ENCODE measurements at places on chromosomes 4 and X.

GRCh38 chrX:101078716-101079598 is at the start of gene TMEM35A:
TMEM35A (plus strand) TSS chrX:101078879; CDS start chrX:101079003, 124 bp downstream.
- DNase-seq, result no peak

- DNase-seq, result no peak
Observed at GRCh38 chr4:165360041-165360695, 18.6 kb upstream of the CPE start.

DNA sequence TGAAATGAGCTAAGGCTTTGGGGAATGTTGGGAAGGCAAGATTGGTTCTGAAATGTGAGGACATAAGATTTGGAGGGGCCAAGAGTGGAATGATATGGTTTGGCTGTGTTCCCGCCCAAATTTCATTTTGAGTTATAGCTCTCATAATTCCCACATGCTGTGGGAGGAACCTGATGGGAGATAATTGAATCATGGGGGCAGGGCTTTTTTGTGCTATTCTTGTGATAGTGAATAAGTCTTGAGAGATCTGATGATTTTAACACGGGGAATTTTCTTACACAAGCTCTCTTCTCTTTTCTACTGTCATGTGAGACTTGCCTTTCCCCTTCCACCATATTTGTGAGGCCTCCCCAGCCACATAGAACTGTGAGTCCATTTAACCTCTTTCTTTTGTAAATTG is 157.6 kb upstream of the C1QTNF7 start:
- no peak for DNase-seq

DNA sequence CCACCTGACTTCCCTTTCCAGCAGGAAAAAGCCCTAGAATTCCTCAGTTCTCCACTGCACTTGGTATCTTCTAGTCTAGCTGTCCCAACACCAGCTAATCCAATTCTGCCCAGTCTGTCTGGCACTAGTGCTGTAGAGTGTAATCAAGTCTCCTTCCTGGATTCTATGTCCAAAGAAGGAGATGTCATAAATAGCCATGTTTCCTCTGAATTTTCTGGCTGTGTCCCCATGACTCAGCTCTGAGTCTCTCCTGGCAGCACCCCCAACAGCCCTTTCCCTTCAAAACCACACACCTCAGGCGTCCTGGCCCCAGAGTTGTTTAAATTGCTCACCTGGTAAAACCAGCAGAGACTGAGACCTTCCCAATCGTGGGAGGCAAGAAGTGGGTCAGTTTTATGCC is 197.2 kb downstream of the GRXCR1 start:
- DNase-seq, result no peak

DNA sequence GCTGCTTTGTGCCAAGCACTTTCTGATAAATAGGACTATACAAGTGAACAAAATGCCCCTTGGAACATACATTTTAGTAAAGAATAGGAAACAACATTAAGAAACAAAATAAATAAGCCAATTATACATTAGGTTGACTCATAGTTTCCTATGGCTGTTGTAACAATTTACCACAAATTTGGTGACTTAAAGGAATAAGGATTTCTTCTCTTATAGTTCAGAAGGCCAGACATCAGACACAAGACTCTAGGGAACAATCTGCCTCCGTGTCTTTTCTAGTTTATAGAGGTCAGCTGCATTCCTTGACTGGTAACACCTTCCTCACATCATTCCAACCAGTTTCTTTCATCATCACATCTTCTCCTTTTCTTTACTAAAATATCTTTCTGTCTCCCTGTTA is 235.9 kb upstream of the PCDH18 start:
- no peak for DNase-seq

GRCh38 chr4:142719854-142720541 is 126.1 kb downstream of the INPP4B start:
- DNase-seq, result no peak

DNA sequence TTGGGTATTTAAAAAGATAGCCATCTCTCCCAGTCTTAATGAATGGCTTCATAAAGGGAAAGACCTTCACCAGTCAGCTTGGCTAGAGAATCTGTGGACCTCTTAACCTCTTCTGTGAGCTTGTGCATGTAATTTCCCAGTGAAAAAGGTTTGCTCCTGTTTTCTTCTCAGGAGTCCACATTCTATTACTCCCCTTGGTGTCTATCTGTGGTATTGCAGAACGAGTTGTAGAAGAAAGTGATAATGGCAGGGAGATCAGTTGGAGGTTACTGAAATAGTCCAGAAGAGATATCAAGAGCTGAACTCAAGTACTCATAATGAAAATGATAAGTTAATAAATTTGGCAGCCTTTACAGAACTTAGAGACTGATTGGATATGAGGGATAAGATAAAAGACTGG is 16.5 kb upstream of the VAMP7 start:
- DNase-seq, result no peak

- DNase-seq, result no peak
Observed at GRCh38 chr4:150464523-150464922, 117.4 kb upstream of the MAB21L2 start.

DNA sequence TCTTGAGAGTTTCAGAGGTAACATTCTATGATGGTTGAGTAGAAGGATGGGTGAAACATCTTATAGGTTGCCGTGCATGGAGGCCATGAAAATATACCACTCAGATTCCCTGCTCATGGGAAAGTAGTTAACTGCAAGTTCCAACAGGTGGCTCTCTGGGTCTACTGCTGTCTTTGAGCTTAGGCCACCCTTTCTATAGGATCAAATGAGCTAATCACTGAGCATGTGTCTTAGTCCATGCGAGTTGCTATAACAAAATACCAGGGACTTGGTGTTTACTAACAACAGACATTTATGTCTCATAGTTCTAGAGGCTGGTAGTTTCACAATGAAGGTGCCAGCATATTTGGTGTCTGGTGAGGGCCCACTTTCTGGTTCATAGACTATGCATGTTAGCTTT is 144.8 kb upstream of the UNC5C start:
- DNase-seq, result no peak

DNA sequence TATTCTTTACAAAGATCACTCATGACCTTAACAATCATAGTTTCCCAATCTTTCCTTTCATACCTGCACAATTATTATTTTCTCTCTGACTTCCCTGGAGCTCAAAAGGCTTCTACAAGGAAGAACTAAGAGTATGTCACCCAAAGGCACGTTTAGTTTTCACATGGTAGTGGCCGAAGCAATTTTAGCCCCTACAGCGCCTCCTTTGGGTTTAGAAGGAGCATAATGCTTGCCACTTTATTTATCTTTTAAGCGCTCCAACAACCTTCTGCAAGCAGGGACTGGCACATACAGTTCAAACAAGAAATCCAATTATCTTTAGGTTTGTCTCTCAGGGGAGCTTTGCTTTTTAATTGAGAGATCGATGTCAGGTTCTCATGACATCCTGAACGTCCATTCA is 42.0 kb upstream of the IGSF1 start:
- no peak for DNase-seq

DNA sequence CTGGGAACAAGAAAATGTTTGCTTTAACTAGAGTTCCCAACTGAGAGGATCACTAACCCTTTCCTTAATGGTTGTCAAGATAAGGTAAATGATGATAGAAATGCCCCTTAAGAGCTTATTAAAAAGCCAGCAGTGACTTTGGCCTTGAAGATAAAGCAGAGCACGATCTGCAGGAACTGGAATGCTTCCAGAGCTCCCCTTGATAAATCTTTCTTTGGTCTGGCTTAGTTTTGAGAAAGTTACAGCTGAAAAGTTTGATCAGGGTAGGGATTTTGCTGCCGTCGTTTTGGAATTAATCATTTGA is 64.0 kb downstream of the PTTG2 start:
- no peak for DNase-seq

- no peak for DNase-seq
Observed at GRCh38 chrX:49627086-49627777, 28.4 kb downstream of the GAGE1 start.

- DNase-seq, result peak; percentile 7
Observed at GRCh38 chr4:157220371-157220881, at the start of gene GRIA2. GRIA2 (plus strand) TSS chr4:157220728; CDS start chr4:157221043, 315 bp downstream.

DNA sequence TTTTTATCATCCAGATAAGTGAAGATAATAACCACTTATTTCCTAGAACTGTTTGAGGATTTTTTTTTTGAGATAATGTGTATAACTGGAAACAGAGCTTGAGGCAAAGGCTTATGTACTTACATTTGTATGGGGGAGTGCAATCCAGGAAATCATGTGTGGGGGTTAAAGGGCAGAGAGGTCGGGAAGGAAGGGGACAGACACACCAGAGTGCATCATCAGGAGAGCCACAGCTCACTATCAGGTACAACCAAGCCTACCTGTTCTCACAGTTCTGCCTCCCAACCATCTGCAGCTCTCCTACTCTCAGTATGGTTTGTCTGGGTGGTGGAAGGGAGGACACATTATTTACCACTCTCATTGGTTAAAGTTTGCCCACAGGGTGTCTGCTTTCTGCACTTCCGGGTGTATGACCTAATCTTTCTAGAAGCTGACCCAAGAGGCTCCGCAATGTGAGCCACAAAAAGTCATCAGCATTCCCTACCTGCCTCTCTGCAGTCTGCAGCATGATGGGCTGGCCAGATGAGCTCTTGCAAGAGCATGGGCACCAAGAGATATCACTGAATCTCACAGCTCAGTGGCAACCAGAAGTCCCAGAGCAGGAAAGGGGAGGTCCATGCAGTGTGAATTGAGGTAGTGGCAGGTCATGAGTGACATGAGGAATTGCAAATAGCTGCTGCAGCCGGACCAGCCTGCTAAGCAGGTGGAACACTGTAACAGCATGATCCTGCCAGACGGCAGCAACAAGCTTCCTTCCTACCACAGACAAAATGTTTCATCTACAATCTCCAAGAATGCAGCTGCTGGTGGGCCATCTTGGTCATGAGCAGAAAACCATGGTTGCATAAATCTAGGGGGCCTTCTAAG is 36.9 kb upstream of the SPRY1 start:
- no peak for DNase-seq

DNA sequence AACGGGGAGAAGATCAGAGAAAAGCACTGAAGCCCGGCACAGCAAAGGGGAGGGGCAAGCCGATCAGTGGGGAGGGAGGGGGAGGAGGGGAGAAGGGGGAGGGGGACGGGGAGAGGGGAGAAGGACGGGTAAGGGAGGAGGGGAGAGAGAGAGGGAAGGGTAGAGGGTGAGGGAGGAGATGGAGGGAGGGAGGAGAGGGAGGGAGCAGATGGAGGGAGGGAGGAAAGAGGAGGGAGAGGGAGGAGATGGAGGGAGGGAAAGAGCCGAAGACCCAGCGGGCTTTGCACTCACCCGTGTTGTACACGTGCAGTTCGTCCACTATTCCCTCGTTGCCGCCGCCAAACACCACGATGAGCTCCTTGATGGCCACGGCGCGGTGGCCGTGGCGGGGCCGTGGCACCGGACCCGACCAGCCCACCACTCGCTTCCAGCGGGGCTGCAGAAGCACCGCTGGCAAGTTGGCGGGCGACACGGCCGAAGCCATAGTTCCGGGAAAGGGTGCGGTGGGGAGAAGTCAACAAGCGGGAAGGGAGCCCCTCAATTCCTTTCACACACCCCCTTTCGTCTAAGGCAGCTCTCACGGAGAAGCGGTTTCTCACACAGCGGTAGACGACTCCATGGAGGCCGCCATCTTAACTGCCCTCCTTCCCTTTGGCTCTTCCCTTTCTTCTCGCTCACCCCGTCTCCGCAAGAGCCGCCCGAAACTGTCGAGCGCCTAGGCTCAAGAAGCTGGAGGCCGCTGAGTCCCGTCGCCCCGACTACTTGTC is 1.1 kb downstream of the HCFC1 start:
- no peak for DNase-seq

- DNase-seq, result no peak
Observed at GRCh38 chr4:173386751-173387150, 12.2 kb downstream of the SCRG1 start.

- no peak for DNase-seq
Observed at GRCh38 chrX:29728639-29729038, 486.7 kb upstream of the MAGEB2 start.

GRCh38 chr4:101252721-101253120 is 94.6 kb downstream of the PPP3CA start:
- DNase-seq, result no peak

DNA sequence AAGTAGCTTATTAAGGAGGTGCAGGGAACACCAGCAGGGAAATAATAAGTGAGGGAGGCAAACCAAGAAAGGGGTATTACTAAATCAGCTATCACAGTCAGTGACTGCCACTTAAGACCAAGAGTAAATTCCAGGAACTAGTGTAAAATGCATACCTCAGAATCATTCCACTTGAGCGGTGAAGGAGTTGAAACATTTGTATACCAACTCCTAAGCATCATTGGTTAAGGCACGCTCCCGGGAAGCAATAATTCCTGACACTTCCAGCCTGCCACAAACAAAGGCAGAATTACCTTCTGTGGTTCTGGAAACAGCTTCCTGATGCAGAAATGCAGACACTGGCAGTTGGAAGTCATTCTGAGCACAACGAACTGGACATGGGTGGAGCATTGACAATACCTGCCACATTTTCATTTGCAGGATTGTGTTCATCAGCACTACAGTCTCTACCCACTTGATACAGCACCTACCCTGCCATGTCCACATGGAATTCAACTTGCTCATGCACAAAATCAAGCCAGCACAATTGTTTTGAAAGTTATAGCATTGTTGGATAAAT is 82.1 kb downstream of the PPP1R2C start:
- no peak for DNase-seq

- DNase-seq, result no peak
Observed at GRCh38 chr4:123024710-123025109, 102.3 kb upstream of the NUDT6 start.

DNA sequence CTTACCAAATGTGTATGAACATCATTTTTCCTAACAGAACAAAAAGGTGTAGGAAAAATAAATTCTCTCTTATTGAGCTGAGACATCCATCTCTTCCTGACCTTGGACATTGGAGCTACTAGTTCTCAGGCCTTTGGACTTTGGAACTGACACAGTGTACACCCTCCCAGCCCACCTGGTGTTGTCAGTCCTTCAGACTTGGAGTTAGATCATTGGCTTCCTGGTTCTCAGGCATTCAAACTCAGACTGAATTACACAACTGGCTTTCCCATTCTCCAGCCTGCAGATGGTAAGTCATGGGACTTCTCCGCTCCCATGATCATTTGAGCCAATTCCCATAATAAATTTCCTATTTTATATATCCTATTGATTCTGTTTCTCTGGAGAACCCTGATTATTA is 84.8 kb upstream of the EDNRA start:
- no peak for DNase-seq

DNA sequence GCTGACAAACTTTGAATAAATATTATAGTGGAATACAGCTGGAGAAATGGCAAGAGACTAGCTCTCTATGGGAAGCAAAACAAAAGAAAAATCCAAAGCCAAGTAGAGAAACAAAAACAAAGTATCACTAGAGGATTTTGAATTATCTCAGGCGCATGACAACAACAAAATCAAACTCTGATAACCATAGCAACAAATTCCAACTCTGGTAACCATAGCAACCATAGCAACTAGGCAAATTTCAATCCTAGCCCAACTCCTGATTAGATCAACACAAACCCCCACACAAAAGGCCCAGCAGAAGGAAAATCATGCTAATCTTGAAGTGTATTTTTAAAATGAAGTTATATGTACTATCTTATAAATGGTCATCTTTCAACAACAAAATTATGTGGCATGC is 98.4 kb upstream of the MAGEE2 start:
- DNase-seq, result no peak

DNA sequence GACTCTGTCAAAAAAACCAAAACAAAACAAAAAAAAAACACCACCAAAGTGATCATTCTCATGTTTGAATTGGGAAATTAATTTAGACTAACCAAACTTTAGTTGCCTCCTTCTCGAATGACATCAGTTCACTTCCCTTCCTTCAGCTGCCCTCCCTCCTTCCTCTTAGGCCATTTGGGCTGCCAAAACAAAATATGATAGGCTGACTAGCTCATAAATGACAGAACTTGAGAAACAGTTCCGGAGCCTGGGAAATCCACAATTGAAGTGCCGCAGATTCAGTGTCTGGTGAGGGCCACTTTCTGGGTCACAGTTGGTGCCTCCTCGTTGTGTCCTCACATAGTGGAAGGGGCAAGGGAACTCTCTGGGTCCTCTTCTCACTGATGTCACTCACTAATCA is 16.1 kb upstream of the WAS start:
- no peak for DNase-seq

All from stimulated activated CD4-positive, alpha-beta T cell treated with anti-CD3 and anti-CD28 coated beads, Interleukin-4, amount 100 ng/mL, for 48 hours (primary cell).